Fibroblast of the aortic adventitia (primary cell): ENCODE measurements at places on chromosomes 1 and 21. TPM values are rescaled to one million over a fixed set of nuclear protein-coding genes. Genes with fewer than 3 reads are reported as not detected.

The SPRR1B gene
- total RNA-seq, result not detected in 2 replicates

The COL9A2 gene
- total RNA-seq, result 1.8 and 7.0 TPM in 2 replicates

The FALEC gene
- total RNA-seq, result not detected in 2 replicates

The FCRL2 gene
- total RNA-seq, result not detected in 2 replicates

The TNFRSF9 gene
- under 0.01 and 0.90 TPM in 2 replicates for total RNA-seq
